ENCODE measurements at places on chromosomes 11 and 22. TPM values are rescaled to one million over a fixed set of nuclear protein-coding genes. Genes with fewer than 3 reads are reported as not detected.

GRCh38 chr11:64581057-64581523 is 9.9 kb upstream of the SLC22A12 start:
- no peak for DNase-seq

KIAA1671 gene
- polyA plus RNA-seq = 34.8 TPM

GRCh38 chr11:79579063-79579462 is 138.2 kb upstream of the TENM4 start:
- no peak for DNase-seq

DNA sequence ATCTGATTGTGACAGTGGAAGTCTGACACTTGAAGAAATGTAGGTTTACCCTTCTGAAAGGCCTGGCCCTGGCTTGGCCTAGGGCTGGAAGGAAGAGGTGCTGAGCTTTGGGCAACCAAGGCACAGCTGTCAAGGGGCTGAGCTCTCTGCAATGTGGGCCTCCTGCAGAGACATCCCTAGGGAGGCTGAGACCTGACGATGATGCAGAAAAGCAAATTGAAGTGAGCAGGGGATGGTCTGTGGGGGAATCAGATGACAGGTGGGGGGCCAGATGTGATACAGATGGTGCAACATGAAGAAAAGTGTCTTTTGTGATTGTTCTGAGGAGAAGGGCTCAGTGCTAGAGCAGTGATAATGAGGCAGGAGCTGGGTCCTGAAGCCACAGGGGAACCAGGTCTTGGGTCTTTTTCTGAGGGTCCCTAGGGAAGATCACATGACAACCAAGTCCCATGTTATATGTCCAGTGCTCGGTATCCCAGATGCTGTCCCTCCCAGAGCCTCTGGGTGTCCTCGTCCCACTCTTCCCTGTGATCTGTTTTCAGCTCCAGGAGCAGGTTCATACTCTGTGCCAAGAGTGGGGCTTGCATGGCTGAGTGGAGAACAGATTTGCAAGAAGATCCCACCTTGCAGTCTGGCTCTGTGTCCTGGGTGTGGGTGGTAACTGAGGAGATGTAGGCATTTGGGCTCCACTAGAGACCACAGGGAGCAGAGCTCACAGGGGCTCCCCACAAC is 79.9 kb upstream of the VPREB1 start:
- DNase-seq = no peak

GRCh38 chr11:640021-640706 is 3.1 kb downstream of the DRD4 start:
- no peak for DNase-seq

OR51B2 gene
- polyA plus RNA-seq = not detected

DNA sequence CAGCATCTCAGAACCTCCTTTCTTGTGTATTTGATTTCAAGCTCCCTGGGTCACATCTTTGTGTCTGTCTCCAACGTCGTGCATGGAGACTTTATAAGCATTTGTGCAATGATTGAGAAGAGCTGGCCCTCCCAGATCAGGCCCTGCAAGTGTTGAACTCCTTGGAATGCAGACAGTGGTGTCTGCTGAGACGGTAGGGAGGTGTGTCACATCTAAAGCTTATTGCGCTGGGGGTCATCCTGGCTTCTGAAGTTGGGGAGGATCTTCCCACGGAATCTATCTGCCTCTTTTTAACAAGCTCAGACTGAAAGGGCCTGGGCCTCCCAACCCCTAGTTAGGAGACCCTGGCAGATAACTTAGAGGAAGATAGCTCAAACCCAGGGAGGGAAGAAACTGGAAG is 6.7 kb downstream of the APLNR start:
- DNase-seq = no peak

GRCh38 chr22:29925402-29925801 is 42.4 kb downstream of the MTMR3 start:
- no peak for DNase-seq

TRIM51 gene
- not detected for polyA plus RNA-seq

DCHS1 gene
- polyA plus RNA-seq = 35.8 TPM

- peak; percentile 44 for DNase-seq
These were observed 13.6 kb downstream of the PARVB start for GRCh38 chr22:44037519-44038375.

MPPED2 gene
- polyA plus RNA-seq = 6.5 TPM

DNA sequence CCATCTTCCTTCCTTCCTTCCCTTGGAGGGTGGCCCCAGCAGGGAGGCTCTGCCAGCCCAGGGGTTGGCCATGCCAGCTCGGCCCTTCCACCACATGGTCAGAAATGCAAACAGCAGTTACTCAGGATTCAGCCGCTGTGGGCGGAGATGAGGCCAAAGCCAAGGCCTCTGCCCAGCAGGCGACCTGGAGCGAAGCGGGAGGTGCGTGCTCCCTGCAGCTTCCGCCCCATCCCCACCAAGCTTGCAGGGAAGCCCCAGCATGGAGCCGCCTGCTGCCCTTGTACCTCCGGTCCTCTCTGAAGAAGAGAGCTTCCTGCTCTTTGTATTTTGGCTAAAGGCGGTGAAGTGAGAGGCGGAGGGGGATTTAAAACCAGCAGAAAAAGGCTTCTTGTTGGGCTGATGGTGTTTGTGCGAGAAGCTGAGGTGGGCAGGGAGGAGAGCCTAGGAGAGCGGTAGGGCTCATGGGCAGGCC is 50.4 kb downstream of the ANO1 start:
- no peak for DNase-seq

DNA sequence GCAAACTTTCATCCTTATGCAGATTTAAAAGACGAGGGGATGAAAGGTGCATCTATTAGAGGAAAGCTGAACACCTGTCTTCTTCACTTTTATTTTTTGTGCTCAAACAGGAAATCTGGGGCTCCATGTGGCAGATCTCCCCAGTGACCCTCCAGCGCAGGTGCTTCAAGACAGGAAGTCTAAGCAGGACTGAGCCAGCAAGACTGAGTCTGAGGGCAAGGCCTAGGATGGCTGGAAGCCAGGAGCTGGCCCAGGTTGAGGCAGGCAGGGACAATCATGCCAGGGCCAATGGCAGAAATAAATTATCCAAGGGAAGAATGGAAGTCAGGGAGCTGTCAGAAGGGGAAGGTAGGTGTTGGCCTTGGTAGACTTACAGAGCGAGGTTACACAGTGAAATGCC is 101.1 kb upstream of the SPON1 start:
- DNase-seq = no peak

- DNase-seq = no peak
These were observed 4.1 kb downstream of the CASP4 start for GRCh38 chr11:104964247-104964646.

IRAG1 gene
- 4.9 TPM for polyA plus RNA-seq

GRCh38 chr11:16392616-16393015 is 36.3 kb upstream of the SOX6 start:
- DNase-seq = no peak

HBB gene
- 273 TPM for polyA plus RNA-seq

FZD4 gene
- 26.2 TPM for polyA plus RNA-seq

- DNase-seq = no peak
These were observed 15.9 kb upstream of the LRP5 start for GRCh38 chr11:68296344-68297051.

- DNase-seq = no peak
These were observed 11.7 kb upstream of the MPEG1 start for GRCh38 chr11:59224351-59224928.

DNA sequence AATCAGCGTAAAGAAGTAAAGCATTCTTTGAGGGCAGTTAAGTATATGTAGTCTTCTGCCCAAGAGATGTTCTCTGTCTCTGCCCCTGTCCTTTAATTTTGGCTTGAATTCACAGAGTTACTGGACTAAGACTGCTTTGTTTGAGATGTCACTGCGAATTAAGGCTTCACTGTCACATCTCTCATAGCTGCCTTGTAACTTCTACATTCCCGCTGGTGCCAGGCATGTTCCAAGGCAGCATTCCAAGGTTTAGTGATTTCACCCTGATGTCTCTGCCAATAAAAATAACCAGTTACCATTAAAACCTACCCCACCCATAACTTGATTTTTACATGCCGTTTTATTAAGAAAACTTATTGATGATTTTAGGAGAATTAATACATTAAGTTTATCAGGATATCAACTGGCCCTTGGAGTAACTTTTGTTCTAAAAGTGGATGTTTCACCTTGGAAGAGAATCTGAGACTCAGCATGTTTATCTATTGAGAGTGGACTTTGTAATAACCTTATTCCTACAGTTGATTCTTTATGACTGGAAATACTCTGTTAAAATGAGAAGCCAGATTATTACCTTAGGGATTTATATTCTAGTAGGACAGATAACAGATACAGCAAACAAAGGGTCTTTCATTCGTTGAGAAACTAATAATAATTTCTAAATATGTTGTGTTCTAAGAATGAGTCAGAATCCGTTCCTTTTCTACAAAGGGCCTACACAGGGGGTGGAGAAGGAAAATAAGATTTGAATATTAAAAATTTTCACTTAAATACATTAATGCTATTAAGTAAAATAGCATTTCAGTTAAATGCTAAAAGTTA is 110.2 kb downstream of the UVRAG start:
- no peak for DNase-seq

HSPB2 gene
- polyA plus RNA-seq = 93.3 TPM

DNA sequence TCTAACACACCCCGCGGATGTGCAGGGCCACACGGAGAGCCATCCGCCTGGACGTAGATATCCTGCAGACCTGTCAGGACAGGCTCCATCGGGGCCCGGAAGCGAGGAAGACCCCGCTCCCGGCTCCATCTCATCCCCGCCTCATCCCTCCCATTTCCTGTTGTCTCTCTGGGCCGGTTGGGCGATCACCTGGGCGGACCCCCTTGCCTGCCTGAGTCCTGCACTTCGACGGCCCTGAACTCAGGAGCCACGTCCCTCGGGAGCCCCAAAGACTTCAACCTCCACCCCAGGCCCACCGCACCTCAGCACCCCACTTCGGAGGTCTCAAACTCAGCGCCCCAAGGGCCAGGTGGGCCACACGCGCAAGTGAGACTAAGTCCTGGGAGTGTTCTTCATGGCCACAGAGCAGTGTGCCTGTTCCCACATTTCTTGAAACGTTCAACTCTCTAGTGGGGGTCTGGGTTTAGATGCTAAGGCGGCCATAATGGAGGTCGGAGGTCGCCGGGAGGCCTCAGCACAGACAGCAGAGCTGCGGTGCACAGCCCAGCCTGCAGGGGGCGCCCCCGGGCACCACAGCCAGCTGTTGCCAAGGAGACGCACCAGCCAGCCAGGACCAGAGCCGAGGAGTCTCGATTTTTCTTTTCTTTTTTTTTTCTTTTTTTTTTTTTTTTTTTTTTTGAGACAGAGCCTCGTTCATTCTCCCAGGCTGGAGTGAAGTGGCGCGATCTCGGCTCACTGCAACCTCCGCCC is 26.0 kb upstream of the FADD start:
- DNase-seq = no peak

GRCh38 chr11:112522536-112522935 is 261.9 kb upstream of the PLET1 start:
- no peak for DNase-seq

MYRF gene
- 0.94 TPM for polyA plus RNA-seq

DNA sequence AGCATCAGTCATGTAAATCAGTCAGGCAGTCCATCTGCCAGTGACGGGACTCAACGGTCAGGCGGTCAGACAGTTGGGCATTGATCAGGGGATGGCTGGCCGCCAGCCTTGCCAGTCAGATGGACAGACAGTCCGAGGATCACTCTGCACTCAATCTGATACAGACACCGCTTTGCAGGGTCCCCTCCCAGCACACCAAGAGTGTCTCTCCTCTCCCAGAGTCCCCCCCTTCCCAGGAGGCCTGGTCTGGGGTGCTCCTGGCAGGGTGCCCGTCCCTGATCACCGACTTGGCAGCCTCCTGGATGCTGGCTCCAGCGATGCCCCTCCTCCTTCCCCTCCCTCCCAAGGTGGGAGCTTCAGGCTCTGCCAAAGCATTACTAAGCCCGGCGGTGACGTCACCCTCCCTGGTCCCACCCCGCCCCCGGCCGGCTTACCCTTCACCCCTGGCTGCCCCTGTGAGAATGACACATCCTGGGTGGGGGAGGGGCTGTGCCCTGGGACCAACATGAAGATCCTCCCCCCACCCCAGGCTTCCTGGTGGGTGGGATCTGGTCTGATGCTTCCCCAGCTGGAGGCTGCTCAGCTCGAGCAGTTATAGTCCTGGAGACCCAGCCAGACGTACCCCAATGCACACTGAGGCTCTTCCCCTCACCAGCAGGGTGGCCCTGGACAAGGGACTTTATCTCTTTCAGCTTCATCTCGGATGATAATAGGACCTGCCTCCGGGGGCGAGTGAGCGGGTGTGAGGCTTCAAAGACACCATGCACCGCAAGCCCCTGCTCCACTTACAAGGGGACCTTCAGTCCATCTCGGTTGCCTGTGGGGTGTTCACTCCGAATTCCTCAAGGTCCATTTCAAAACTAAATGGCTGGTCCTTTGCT is 69.2 kb downstream of the CD82 start:
- no peak for DNase-seq

DNA sequence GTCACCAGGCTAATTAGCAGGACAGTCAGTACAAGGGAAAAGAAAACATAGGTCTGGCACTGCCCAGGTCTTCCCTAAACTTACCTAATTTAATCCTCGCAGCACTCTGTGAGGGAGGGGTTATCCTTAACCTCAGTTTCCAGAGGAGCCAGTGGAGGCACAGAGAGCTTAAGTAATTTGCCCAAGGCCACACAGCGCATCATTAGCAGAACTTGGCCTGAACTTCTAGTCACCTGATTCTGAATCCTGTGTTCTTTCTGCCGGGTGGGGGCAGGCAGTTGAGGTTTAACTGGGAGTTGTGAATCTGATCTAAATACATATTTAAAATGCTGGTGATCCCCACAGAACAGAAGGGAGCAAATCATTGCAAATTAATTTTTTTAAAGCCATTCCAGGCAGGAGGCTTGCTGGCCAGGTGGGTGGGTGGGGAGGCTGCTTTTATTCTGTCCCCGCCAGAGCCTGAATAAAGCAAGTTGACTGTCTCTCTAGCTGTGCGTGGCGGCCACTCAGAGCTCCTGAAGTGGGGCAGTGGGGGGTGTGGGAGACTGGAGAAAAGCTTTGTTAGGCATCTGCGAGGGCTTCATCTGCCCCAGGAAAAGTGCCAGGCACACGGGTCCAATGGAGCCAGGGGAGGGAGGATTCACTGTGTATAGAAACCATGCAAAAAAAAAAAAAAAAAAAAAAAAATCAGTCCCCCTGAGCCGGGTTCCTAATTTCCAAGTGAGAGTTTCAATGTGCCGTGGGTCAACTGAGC is 66.1 kb downstream of the NFAM1 start:
- DNase-seq = no peak

- no peak for DNase-seq
These were observed 25.0 kb downstream of the SNX19 start for GRCh38 chr11:130891326-130891725.

GRCh38 chr11:48001438-48002021 is 21.2 kb downstream of the PTPRJ start:
- DNase-seq = no peak

Data from forelimb muscle (tissue), 1 donor.